ENCODE measurements at places on chromosomes 3 and 15.

DNA sequence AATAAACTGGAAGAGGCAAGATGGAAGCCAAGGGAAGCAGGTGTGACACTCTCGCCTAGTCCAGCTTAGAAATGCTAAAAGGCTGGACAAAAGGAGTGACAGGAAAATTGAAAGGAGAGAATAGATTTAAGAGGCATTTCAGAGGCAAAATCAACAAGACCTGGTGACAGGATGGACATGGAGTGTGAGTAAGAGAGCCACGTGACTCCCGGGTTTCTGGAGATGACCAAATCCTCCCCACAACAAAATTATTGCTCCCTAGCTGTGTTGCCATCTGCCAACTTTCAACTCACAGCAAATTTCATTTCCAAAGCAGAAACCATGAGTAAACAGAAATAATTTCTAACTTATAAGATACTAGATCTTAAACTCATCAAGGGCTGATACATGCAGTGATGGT, 52.6 kb downstream of the MTHFS start:
- no peak for DNase-seq

DNA sequence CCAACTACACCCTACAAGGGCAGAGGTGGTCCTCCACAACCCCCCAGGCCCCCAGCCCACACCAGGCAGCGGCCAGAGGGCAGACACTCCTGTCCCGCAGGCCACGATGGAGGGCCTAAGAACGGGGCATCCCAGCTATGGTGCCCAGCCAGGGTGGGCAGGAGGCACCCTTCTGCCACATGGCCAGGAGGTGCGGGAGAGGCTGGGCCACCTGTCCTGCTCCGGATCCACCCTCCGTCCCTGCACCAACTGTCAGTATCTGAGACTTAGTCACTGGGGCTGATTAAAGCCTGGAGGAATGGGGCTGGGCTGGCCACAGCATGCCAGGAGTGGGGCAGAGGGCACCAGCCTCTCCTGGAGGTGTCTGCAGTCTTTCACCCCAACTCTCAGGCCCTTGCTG, 37.9 kb downstream of the TNK2 start:
- DNase-seq: no peak

DNA sequence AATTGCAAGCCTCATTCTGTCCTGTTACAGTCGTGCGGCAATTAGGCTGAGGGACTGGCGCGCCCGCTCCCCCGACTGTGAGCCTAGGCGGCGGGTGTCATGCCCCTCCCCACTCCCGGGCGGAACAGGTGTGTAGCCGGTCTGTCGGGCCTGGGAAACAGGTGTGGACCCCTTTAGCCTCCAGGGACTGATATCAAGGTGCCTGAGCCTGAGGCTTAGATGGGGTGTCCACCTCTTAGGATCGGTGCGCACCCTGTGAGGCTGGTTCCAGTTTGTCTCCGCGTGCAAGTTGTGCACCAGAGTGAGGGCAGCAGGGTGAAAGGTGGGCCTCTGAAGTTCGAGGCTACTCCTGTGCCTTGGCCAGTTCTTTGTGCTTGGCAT, 686 bp downstream of the VPS8 start:
- no peak for DNase-seq

- no peak for DNase-seq
Measured at GRCh38 chr3:116367761-116368395, 77.4 kb downstream of the LSAMP start.

GRCh38 chr3:143885780-143886427, 37.6 kb upstream of the SLC9A9 start:
- peak; percentile 46 for DNase-seq

DNA sequence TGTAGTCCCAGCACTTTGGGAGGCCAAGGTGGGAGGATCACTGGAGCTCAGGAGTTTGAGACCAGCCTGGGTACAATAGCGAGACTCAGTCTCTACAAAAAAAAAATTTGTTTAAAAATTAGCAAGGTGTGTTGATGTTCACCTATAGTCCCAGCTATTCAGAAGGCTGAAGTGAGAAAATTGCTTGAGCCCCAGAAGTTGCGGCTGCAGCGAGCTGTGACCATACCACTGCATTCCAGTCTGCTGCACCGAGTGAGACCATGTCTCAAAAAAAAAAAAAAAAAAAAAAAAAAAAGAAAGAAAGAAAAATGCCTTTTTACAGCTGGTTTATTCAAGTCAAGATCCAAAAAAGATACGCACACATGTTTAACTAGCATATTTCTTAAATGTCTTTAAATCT, 17.0 kb upstream of the MUC20 start:
- no peak for DNase-seq

All from fibroblast of skin of scalp (primary cell).